ENCODE measurements at places on chromosomes 11 and 22. TPM values are rescaled to one million over a fixed set of nuclear protein-coding genes. Genes with fewer than 3 reads are reported as not detected.

GRCh38 chr11:1740786-1741530 is 9.4 kb downstream of the IFITM10 start:
- peak; percentile 21 for DNase-seq

- DNase-seq: no peak
Observed at GRCh38 chr11:75462117-75462653, 29.2 kb upstream of the KLHL35 start.

DNA sequence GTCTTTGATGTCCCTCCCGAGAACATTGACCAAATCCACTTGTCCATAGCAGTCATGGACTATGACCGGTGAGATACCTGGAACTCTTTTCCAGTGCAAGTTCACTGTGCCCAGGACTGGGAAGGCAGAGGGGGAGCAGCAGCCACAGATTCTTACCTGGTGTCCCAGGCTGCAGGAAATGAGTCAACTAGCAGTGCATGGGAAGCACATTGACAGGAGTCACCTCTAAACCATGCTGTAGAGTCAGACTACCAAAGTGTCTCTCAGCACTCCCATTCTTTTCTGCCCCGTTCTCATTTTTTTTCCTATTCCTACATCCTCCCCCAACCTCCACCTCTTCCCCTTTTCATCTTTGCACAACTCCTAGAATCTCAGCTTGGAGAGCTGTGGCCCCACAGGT is 67.2 kb upstream of the OLFML1 start:
- no peak for DNase-seq

GRCh38 chr22:44229331-44229730 is 48.6 kb downstream of the PARVG start:
- no peak for DNase-seq

- no peak for DNase-seq
Observed at GRCh38 chr11:22339611-22340010, 1.4 kb downstream of the SLC17A6 start.

TCN2 gene
- not detected for polyA plus RNA-seq

KRTAP5-7 gene
- not detected for polyA plus RNA-seq

DNA sequence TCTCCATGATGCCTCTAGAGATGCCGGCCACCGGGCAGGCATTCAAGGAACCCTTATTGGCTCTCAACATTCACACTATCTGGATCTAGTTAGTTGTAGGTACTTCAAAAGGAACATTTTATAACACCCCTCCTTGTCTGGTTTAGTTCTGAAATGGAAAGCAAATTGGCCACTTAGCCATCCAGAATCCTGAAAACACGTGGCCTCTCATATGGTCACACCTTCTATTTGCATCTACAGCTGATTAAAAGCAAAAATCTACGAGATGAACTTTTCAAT is 29.2 kb downstream of the ABTB2 start:
- DNase-seq: no peak

- DNase-seq: no peak
Observed at GRCh38 chr11:65130631-65131416, 3.5 kb downstream of the SYVN1 start.

DNA sequence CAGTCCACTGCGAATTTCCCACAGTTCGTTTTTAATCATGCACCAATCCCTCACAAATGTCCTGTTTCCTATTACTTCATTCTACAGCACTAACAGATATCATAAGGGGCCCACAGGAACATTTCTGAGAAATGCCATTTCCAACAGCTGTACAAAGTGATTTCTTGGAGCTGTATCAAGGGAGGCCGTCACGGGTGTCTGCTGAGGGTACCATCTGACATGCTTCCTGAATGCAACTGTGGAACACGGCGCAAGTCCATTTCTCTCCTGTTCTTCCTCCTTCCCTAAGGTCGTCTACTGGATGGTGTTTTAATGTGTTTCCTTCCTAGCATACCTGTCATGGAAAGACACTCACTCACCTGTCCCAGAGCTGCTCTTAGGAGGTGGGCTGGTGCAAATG is 320.7 kb downstream of the LARGE1 start:
- DNase-seq: no peak

DNA sequence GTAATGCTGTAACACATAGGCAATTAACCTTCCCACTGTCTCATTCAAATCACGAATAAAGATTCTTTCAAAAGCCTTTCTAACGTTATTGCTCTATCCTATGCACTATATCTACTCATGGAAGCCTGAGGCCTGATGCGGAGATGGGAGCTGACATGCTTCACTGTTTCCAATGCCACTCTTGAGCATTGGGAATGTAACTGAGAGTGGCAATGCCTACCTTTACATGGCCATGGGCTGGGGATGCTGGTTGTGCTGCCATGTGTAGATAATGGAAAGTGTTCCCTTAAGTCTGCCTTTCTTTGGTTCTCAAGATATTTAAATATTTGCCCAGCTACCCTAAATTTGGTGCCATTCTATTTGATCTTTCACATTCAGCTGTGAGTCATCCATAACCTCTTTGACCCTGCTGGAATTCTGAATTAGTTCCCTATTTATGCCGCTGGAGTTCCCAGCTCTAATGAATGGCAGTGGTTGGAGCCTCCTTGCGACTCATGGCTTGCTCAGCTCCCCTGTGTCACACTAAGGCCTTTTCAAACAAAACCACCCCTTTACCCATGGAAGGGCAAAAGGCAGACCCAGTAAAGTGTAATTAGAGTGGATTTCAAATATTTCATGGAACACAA is 21.4 kb upstream of the DKK3 start:
- DNase-seq: no peak

CELSR1 gene
- 0.37 TPM for polyA plus RNA-seq

KRTAP5-10 gene
- polyA plus RNA-seq: not detected

DNA sequence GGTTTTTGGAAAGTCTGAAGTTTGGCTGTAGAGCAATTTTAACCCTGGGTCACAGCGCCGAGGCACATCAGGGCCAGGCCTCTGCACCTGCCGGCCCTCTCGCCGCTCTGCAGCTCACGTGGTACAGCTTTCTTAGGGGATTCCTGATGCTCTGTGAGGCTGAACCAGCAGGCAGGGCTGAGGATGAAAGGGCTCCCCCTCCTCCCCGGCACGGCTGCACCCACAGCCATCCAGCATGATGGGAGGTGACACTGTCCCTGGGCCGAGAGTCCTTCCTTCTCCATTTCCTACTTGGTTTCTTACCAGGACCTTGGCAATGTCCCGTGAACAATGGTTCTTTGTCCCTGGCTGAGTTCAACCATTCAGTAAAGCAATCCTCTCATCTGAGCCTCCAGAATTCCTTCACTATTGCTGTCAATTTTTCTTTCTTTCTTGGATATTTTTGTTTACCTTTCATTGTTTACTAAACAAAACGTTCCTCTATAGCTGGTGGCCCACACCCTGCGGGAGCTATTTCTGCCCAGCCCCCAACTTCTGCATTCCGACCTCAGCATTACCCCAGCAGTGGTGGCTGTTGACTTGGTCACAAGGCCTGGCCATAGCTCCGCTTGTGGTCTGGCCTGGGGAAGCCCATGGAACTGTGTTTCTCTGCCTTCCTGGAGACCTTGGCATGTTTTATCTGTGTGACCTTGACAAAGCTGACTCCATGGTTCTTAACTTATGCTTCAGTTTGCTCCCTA is 172.8 kb upstream of the B3GAT1 start:
- no peak for DNase-seq

NRIP3 gene
- not detected for polyA plus RNA-seq

- DNase-seq: no peak
Observed at GRCh38 chr11:130940706-130941105, 24.4 kb upstream of the SNX19 start.

DNA sequence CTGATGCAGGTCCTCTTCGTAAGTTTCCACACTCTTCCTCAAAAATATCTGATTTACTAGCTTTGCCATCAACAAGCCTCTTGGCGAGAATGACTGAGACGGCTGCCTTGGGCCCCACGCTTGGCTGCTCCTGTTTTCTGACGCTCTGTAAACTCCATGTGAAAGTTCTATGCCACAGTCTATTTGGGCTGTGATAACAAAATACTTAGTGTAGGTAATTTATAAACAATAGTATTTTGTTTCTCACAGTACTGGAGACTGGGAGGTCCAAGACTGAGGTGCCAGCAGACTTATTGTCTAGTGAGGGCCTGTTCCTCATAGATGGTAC is 123.2 kb upstream of the SORL1-AS1 start:
- DNase-seq: no peak

GRCh38 chr11:86594746-86595145 is 77.7 kb downstream of the ME3 start:
- no peak for DNase-seq

GRCh38 chr11:74132833-74133232 is 38.0 kb downstream of the C2CD3 start:
- no peak for DNase-seq

FADD gene
- polyA plus RNA-seq: 8.4 TPM

- DNase-seq: no peak
Observed at GRCh38 chr11:95570845-95571244, 218.7 kb downstream of the FAM76B start.

DNA sequence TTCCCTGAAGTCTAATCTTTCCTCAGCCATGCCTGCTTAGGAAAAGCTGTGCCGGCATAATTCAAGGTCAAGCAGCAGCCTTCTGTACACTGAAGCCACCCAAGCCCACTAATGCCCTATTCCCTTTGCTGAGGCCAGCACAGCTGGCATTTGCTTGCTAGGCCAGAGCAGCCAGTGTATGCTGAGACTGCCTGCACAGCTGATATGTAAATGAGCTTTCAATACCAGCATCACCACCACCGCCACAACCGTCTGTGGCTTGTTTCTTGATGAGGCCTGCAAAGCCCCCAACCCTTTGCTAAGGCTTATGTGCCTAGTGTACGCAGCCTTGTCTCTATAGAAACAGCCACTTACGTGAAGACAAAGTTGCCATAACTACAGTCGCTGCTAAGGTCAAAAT is 56.3 kb upstream of the TNRC6B start:
- peak; percentile 73 for DNase-seq

DNA sequence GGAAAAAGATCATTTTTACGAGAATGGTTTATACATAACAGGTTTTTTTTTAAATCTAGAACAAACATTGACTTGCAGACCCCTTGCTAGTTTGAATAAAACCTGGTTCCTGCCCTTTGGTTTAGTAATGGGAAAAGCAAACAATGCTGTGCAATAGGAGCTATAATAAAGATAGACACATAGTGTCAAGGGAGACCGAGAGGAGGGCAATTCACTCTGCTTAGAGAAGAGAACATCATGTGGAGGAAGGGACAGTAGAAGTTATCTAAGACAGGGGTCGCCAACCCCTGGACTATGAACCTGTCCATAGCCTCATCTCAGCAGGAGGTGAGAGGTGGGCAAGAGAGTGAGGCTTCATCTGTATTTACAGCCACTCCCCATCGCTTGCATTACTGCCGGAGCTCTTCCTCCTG is 7.0 kb upstream of the RDX start:
- DNase-seq: no peak
